CMK (cell line): ENCODE measurements at places on chromosomes 4 and X.

- no peak for DNase-seq
Measured at GRCh38 chr4:109266891-109267290, 35.6 kb downstream of the COL25A1 start.

- no peak for DNase-seq
Measured at GRCh38 chrX:137945470-137945869, 379.5 kb downstream of the ZIC3 start.

DNA sequence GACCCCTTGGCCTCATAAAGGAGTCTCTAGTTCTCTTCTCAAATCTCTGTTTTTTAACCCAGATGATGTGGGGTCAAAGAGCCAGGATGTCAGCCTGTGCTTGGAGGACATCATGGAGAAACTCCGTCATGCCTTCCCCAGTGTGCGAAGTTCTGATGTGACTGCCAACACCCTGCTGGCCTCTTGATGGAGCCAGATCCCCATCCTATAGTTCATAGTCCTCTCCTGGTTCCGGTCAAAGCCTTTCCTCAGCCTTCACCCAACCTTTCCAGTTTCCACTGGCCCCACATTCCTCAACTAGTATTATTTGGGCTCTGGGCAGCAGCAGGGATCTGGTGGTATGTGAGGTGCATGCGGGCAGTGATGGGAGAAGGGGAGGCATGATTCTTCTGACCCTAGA is 30.7 kb downstream of the TAF7L start:
- no peak for DNase-seq

DNA sequence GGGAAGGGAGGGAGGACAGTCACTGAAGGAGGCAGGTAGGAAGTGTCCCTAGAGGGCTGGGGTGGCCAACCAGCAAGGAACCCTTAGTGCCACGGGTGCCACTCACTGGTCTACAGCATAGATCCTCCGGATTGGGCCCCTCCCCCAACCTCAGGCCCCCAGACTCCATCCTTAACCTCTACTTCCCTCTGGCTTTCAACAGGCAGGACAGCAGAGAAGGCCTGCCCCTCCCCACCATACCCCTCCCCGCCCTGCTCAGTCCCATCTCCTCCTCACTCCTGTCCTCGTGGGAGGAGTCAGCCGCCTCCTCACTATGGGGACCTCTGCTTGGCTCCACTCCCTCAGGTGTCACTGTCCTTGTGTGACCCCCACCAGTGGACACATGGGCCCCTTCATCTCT is 77.7 kb upstream of the PSAPL1 start:
- no peak for DNase-seq

GRCh38 chr4:37365888-37366287 is 121.3 kb downstream of the NWD2 start:
- no peak for DNase-seq

- DNase-seq: no peak
Measured at GRCh38 chr4:2076908-2077536, 17.9 kb downstream of the NAT8L start.

DNA sequence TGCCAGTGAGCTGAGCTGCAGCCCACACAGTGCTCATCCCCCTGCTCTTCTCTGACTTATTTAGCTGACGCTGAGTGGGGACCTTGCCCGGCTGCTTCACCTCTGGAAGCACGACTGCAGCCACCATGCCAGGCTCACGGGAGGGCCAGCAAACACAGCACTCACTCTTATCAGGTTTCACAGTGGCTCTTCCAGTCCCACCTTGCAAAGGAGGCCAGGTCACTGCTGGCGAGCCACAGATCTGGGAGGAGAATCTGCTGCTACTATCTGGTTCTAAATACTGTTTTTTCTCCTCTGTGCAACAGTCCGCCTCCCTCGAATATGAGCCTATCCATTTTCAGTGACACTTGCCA is 6.7 kb upstream of the SPON2 start:
- DNase-seq: no peak

GRCh38 chrX:3526071-3526470 is 179.6 kb upstream of the MXRA5 start:
- DNase-seq: no peak

DNA sequence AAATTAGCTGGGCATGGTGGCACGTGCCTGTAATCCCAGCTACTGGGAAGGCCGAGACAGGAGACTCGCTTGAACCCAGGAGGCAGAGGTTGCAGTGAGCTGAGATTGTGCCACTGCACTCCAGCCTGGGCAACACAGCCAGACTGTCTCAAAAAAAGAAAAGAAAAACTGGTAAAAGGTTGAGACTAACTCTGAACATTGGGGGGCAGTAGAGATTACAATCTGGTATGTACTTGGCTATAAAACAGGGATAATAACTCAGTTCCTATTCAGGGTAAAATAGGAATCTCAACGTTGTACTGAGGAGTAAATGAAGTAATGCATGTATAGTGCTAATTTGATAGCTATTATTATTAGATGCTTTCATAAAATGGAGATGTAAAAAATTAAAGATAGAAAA is 12.5 kb upstream of the KLF8 start:
- no peak for DNase-seq

DNA sequence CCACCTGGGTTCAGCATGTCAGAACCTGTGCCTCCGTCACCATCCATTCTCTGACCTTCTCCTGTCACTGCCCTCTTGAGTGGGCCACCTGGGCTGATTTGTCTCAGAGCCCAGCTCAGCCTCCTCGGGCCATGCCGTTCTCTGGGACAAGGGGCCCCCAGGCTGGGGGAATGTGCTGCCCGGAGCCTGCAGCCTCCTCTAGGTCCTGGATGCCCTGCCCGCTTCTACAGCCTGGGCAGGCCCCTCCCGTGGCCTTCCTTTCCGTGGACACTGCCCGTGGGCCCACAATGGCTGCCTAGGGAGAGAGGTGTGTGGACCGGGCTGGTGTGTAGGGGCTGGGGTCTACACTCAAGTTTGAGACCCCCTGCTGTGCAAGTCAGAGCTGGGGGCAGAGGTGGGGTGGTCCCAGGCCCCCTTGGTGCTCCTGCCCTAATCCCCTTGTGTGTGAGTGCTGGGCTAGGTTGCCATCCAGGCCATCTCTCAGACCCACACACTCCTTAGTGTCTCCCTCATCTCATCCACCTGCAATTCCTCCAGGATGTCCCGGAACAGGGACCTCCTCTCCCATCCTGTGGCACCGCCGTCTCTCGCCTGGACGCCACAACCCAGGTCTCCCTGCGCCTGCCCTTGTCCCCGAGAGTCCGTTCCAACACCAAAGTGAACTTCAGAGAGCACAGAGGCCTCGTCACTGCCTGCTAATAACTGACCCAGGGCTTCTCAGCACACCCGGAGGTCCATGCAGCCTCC is 12.4 kb downstream of the PSAPL1 start:
- no peak for DNase-seq

GRCh38 chr4:124409044-124409443 is 303.5 kb downstream of the ANKRD50 start:
- DNase-seq: no peak

- no peak for DNase-seq
Measured at GRCh38 chrX:125236955-125237354, 82.7 kb upstream of the TEX13C start.

- no peak for DNase-seq
Measured at GRCh38 chr4:73343432-73343831, 60.7 kb upstream of the ALB start.

GRCh38 chrX:137031517-137032340 is 2.1 kb downstream of the GPR101 start:
- DNase-seq: no peak

GRCh38 chr4:123812066-123812390 is 415.4 kb downstream of the SPRY1 start:
- no peak for DNase-seq

DNA sequence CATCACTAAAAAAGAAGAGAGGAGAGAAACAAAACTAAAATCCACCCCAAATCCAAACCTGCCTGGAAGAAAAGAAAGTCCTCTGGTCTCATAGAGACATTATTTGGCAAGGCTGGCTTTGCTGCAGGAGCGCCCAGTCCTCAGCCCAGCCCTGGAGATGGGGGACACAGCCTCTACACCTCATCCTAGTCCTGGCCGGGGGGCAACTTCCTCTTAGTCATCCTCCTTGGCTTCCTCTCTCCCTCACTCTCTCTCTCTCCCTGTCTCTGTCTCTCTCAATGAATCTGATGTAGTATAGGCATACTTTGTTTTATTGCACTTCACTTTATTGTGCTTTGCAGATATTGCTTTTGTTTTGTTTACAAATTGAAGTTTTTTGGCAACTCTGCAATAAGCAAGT is 55.8 kb upstream of the MAGEB10 start:
- no peak for DNase-seq

GRCh38 chr4:118322831-118323502 is 29.8 kb downstream of the PRSS12 start:
- no peak for DNase-seq

DNA sequence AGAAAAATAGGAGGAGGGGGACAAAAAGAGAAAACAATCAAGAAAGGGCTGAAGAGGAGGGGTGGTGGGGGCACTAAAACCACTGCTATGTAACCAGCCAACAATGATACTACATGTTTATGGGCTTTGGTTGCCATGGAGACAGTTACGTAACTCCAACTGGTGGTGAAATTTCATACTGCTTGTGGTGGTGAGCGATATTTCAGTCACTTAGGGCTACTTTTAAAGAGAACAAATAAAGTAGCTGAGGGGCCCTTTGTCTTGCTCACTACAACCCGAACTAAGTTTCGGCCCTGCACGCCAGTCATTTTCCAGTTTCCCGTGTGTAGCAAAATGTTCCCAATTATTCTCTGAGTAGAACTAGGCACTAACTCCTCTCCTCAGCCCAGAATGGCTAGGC is 275.2 kb upstream of the EDA2R start:
- no peak for DNase-seq

DNA sequence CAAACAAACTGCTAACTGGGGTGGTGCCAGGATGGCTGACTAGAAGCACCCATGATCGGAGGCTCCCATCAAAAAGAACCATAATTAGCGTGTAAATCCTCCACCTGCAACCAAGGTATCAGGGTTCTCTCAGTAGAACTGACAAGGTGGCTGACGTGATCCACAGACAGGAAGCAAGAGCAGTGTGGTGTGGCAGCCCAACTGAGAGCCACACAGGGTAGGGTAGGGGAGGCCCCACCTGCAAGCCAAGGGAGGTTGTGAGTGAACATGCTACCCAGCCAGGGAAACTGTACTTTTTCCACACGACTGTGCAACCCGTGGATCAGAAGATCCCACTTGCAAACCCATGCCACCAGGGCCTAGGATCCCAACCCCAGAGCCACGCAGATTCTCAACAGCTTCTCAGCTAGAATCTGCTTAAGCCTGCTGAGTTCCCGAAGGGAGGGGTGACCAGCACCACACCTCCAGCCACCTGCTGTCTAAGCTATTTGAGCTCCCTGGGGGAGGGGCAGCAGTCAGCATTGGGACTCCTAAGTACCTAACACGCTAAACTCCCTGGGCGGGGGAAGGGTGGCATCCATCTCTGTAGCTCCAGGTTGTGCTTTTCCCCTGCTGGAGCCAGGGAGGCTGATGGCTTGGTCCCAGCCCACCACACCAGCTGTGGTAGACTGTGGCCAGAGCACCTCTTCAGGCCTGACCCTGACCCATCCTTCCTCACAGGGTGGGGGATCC is 425.1 kb downstream of the GPM6A start:
- no peak for DNase-seq

DNA sequence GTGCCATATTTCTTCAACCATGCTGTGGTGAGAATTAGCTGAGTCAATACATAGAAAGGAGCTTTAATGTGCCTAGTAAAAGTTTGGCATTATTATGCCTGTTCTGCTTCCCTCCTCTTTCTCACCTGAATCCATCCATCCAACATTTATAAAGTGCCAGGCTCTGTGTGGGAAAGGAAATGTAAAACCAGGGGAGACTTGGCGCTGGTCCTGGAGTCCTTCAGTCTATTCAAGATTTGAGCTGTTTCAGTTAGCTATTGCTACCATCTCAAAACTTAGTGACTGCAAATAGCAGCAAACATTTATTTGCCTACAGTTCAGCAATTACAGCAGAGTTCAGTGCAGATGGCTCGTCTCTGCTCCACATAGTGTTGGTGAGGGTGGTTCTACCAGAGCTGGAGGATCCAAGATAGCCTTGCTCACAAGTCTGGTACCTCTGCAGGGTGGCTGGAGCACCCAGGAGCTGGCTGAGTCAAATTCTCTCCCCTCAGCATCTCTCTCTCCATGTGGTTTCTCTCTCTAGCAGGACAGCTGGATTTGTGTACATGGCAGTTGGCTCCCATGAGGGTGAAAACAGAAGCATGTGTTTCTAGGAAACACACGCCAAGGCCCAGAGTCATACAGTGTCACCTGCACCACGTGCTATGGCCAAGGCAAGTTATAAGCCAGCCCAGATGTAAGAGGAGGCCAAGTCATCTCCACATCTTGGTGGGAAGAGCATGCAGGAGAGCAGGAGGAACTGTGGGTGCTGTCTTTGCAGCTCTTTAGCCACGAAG is 77.3 kb downstream of the FHDC1 start:
- DNase-seq: no peak

DNA sequence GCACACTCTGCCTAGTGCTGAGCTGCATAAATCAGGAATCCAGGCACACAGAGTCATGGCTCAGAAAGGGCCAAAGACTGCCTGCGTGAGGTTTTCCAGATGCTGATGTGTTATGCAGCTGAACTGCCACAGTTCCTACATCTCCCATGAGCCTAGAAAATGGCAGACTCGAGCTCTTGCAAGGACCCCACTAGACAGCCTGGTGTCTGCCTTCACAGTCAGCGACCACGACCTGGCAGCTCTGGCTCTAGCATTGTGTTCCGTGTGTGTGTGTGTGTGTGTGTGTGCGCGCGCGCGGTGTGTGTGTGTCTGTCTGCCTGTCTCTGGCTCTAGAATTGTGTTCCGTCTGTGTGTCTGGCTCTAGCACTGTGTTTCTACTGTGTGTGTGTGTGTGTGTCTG is 203.6 kb upstream of the AGTR2 start:
- DNase-seq: no peak

- no peak for DNase-seq
Measured at GRCh38 chr4:98850937-98851336, 78.0 kb downstream of the EIF4E start.

- DNase-seq: no peak
Measured at GRCh38 chr4:8201321-8201781, 2.3 kb downstream of the SH3TC1 start.

GRCh38 chrX:65406532-65406931 is 128.1 kb downstream of the LAS1L start:
- DNase-seq: no peak

GRCh38 chr4:151097759-151098158 is 1.7 kb upstream of the RPS3A start:
- DNase-seq: no peak

DNA sequence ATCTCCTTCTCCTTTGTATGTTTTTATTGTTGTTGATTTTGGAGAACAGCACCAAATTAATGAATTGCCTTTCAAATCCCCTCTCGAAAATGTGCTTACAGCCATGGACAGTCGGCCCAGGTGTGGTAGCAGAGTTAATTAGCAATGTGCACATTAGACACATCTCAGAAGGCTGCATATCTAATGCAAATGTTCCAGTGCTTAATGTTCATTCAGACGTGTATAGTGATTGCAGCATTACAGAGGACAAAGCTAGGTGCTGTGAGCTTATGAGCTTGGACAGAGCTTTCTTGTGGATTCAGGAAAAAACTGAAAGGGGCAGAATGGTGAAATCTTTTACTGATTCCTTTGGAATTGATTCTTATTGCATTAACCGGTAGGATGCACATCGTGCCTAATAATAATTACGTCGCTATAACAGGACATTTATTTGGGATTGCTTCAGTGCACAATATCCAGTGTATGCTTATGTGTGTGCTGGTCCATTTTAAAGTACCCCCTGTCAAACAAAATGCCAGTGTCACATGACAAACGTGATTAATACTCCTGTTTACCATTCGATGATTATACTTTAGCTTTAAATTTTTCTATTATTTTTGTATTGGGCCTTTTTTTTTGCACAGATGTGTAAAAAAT is 552.9 kb upstream of the EPHA5 start:
- DNase-seq: no peak

GRCh38 chrX:86369847-86370630 is 221.8 kb downstream of the DACH2 start:
- DNase-seq: no peak
